ENCODE measurements at places on chromosomes 13 and 19.

- peak; percentile 42 for DNase-seq
Observed at GRCh38 chr13:34462843-34463242, 479.2 kb upstream of the NBEA start.

DNA sequence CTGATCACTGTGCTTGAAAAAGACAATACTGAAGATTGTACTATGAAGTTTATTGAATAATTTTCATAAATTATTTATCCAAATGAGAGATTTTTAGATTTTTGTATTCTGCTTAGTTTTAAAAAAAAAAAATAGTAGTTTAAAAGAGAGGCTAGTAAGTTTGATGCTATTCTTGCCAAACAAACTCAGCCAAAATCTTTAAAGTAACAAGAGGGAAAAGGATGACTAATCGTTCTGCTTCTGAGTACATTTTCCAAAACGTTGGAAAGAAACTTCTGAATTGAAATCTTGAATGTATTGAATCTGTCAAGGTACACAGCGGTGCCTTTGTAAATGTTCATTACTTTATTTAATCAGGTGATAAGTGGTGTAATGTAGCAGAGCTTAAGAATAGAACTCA, 34.4 kb downstream of the NUP58 start:
- no peak for DNase-seq

GRCh38 chr19:44282846-44283245, 22.0 kb downstream of the ZNF235 start:
- DNase-seq, result no peak

DNA sequence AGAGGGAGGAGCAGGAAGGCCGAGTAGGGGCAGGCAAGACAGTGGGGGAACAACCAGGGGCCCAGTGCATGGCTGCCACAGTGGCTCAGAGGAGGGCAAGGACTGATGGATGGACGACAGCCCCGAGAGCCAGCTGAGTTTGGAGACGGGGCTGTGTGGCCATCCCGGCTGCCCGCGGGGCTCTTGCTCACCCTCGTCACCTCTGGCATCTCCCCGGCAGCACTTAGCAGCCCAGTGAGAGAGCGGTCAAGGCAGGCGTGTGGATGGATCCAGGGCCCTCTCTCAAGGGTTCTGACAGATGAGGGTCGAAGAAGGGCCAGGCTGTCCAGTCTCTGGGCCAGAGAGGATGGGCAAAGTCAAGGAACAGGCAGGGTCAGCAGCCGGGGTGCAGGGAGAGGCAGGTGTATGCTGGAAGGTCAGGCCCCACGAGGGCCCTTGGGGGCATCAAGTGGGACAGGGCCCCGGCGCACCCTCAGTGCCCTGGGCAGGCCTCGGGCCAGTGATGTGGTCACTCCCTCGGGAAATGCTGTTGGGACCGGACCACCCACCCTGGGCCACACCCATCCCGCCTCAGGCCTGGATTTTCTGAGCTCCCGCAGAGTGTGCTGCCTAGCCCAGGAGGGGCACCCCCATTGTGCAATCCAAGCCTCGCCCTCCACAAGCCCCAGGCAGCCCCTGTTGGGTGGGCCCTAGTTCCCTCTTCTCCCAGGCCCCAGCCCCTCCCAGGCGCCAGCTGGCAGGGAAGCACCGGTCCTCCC, 56.4 kb upstream of the TPM4 start:
- DNase-seq, result no peak

DNA sequence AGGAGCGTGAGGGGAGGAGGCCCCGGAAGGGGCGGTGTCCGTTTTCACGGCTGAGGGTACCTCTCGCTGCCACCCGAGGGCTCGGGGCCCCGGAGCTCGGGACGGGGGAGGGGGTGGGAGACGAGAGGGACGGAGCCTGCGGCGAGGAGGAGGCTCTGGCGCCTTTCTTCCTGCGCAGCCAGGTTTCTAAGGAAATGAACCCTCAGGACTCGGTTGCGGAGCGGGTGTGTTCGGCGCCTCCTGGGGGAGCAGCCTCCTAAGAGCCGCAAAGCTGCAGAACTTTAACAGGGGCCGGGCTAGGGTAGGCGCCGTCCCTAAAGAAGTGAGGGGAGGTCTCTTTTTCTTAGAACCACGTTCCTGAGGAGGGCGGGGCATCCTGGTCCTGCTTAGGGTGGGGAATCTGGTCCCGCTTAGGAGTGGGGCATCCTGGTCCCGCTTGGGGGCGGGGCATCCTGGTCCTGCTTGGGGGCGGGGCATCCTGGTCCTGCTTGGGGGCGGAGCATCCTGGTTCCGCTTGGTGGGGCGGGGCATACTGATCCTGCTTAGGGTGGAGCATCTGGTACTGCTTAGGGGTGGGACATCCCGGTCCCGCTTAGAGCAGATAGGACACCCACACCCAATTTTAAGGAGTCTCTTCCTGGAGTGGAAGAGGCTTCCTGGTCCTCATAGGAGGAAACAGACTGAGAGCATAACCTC, 6.2 kb downstream of the SYT5 start:
- peak; percentile 94 for DNase-seq
